ENCODE measurements at places on chromosomes 5 and 9.

GRCh38 chr5:543755-544674 is 19.8 kb upstream of the SLC9A3 start:
- no peak for DNase-seq

GRCh38 chr9:106757514-106757913 is 105.5 kb upstream of the ZNF462 start:
- DNase-seq, result no peak

DNA sequence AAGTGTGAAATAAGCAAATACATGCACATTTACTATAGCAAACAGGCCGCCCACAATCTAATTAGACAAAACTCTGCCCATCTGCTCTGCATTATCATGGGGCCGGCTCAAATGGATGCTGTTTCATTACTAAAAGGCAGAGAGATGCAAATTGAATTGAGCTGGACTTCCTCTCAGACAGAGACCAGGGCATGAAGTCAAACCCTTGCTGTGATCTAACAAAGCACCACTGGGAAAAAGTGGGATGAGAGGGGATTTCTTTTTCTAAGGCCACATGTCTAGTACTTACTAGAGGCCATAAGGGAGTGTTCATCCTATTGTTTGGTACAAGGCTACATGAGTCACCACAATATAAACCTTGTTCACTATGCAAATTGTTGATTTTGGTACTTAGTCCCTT is 614.7 kb downstream of the ISL1 start:
- DNase-seq, result no peak

DNA sequence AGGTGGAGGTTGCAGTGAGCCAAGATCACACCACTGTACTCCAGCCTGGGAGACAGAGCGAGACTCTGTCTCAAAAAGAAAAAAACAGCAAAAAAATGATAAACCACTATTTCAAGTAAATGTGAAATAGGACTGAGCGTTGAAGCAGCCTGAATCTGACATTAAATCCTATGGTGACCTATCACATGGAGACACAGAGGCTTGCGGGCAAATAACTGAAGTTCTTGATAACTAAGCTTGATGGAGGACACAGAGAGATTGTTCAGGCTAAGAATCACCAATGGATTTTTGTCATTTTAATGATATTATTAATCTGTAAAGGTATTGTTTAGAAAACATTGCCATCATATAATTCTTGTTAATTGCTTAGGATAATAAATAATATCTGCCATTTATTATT is 15.7 kb upstream of the IL6ST start:
- no peak for DNase-seq

- DNase-seq, result no peak
Measured at GRCh38 chr9:4113711-4114110, 186.2 kb downstream of the GLIS3 start.

- no peak for DNase-seq
Measured at GRCh38 chr9:115005322-115005721, 74.9 kb upstream of the TNFSF8 start.

DNA sequence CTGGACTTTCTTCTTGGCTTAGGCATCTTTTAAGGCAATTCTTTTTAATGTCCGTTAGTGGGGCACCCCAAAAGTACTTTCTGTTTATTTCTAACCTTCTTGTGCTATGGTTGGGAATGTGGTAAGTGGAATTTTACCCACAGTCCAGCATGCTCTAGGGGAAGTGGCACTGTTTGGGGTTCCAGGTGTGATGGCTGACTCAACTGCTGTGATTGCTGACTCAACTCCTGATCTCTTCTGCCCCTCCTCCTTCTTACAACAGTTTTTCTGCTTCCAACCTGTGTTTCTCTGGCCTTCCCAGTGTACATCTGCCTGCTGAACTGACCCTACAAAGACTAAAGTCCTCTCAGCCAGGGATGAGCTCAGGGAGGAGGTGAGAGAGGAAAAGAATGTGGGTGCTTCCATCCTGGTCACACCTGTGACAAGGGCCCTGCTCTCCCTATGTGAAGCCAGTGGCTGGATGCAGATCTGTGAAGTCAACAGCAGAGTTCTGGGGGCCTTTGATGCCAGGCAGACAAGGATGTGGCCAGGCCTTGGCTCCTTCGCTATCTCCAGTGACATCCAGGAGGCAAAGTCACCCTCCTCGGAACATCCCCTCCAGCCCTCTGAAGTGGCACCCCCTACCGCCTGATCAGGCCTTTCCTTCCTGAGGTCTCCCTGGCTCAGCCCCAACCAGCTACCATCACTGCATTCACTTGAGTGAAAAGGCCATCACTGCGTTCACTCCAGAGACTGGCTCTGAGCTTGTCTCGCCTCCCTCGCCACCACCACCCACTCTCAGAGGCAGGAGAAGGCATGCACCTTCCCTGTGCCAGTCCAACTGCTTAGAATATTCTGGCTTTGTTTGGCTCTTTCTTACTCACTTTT is 72.2 kb downstream of the C5orf15 start:
- DNase-seq, result no peak

DNA sequence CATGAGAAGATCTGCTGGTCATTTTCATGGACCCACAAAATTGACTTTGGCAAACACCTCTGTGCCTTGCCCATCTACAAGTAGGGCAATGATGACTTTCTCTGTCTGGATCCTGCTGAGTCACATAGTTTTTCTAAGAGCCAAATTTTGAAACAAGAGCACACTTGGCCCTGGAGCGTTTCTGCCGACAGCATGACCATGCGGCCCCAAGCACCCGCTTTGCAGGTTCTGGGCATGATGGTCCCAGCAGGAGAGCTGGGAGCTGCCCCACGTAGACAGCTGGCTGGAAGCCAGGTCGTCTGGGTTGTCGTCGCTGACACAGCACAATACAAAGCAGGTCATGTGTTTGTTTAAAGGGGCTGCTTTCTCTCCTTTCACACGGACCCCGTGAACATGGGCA is 159.8 kb downstream of the SYK start:
- no peak for DNase-seq

DNA sequence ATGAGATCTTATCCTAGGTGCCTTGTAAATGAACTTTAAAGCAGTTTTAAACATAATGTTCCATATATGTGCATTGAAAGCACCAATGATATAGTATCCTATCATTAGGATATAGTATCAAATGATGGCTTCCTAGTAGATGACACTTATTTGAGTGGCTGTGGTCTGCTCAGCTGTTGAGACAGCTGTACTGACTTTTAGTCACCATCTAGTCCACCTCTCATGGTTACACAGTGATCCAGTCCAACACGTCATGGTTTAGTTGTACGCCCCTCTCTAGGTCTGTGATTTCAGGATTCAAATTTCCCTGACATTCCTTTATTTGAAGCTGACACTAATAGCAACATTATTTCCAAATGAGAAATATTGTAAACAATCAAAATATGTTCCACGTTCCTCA is 127.3 kb upstream of the TUT7 start:
- DNase-seq, result no peak

Measured in right renal pelvis (tissue), 4 donors.